ENCODE measurements at places on chromosomes 2 and 18. TPM values are rescaled to one million over a fixed set of nuclear protein-coding genes. Genes with fewer than 3 reads are reported as not detected.

KATNAL2 gene
- polyA plus RNA-seq: 0.19 TPM

SIX3 gene
- not detected for polyA plus RNA-seq

PAIP2B gene
- 0.17 TPM for polyA plus RNA-seq

GALR1 gene
- not detected for polyA plus RNA-seq

SAG gene
- 0.87 TPM for polyA plus RNA-seq

STARD7 gene
- polyA plus RNA-seq: 179 TPM

RAD51AP2 gene
- not detected for polyA plus RNA-seq

POTEI gene
- polyA plus RNA-seq: not detected

CD8B2 gene
- not detected for polyA plus RNA-seq

C2orf78 gene
- polyA plus RNA-seq: not detected

ZNF804A gene
- 3.7 TPM for polyA plus RNA-seq

USP40 gene
- 5.1 TPM for polyA plus RNA-seq

IL36B gene
- polyA plus RNA-seq: not detected

IL1R2 gene
- polyA plus RNA-seq: 6.2 TPM

DOK6 gene
- polyA plus RNA-seq: not detected

MYO5B gene
- polyA plus RNA-seq: not detected

VAMP8 gene
- 623 TPM for polyA plus RNA-seq

MERTK gene
- polyA plus RNA-seq: 4.2 TPM

GRCh38 chr2:133232556-133232955, 335.7 kb downstream of the NCKAP5 start:
- H3K27me3 ChIP-seq: no peaks in the 10 kb centered on the region
- H3K4me3 ChIP-seq: no peak overlapping the region
- DNase-seq: no peak

GRCh38 chr2:217494557-217494956, 508.2 kb downstream of the TNS1 start:
- no peak overlapping the region for H3K27ac ChIP-seq
- DNase-seq: no peak
- H3K4me3 ChIP-seq: no peak overlapping the region
- H3K36me3 ChIP-seq: no peaks in the 10 kb centered on the region
- peaks cover 6% of the 10 kb centered on the region for H3K4me1 ChIP-seq

DNA sequence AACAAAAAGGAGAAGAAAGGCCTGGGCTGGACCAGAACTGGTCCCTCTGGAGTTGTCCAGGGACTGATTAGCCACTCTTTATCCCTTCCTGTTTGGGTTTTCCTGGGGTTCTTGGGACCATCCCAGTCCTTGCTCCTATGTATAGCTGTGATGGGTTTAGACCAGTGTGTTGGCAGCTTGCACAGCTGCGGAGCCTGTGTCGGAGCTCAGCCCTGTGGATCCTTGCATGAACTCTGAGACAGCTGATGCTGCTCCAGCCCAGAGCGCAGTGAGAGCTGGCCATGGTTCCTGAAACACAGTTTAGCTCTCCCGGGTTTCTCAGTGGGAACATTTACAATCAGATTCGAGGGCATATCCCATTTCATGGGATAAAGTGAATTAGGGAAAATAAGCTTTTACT, 16.9 kb downstream of the IMPA2 start:
- H3K4me3 ChIP-seq: no peak overlapping the region
- H3K4me1 ChIP-seq: peaks cover 37% of the 10 kb centered on the region
- H3K36me3 ChIP-seq: peaks cover 41% of the 10 kb centered on the region
- no peak overlapping the region for H3K27ac ChIP-seq

GRCh38 chr18:23938043-23938756, 76.4 kb upstream of the TTC39C start:
- H3K4me3 ChIP-seq: no peak overlapping the region
- DNase-seq: no peak
- H3K27ac ChIP-seq: no peak overlapping the region
- no peaks in the 10 kb centered on the region for H3K27me3 ChIP-seq
- no peaks in the 10 kb centered on the region for H3K36me3 ChIP-seq
- H3K4me1 ChIP-seq: no peaks in the 10 kb centered on the region

DNA sequence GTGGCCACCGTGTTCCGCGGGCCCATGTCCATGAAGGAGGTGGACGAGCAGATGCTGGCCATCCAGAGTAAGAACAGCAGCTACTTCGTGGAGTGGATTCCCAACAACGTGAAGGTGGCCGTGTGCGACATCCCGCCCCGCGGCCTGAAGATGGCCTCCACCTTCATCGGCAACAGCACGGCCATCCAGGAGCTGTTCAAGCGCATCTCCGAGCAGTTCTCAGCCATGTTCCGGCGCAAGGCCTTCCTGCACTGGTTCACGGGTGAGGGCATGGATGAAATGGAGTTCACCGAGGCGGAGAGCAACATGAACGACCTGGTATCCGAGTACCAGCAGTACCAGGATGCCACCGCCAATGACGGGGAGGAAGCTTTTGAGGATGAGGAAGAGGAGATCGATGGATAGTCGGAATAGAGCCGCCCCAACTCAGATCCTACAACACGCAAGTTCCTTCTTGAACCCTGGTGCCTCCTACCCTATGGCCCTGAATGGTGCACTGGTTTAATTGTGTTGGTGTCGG, 17.7 kb downstream of the TUBB6 start:
- no peak overlapping the region for H3K4me3 ChIP-seq
- DNase-seq: no peak
- no peaks in the 10 kb centered on the region for H3K27me3 ChIP-seq
- no peaks in the 10 kb centered on the region for H3K4me1 ChIP-seq
- H3K36me3 ChIP-seq: peaks cover 82% of the 10 kb centered on the region
- no peak overlapping the region for H3K27ac ChIP-seq

DNA sequence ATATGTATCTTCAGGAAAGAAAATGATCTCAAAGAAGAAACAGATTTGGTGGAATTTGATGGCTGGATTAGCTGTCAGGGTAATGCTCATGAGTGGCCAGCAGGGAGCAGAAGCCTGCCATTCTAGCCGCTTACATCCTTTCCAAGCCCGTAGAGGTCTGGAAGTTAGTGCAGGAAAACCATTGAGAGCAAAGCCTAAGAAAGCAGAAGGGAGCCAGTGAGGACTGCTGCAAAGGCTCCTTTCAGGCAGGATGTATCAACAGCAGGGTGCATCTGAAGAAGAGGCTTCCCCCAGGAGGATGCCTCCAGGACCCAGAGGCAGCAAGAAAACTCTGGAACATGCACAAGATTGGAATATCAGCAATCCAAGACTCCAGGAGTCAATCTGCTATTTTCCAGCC, 22.9 kb upstream of the LBH start:
- H3K36me3 ChIP-seq: no peaks in the 10 kb centered on the region
- no peaks in the 10 kb centered on the region for H3K27me3 ChIP-seq
- no peak overlapping the region for H3K4me3 ChIP-seq
- no peaks in the 10 kb centered on the region for H3K4me1 ChIP-seq

- peak overlapping the region; percentile 97 for H3K4me3 ChIP-seq
- peak; percentile 65 for DNase-seq
- peaks cover 4% of the 10 kb centered on the region for H3K36me3 ChIP-seq
- no peaks in the 10 kb centered on the region for H3K27me3 ChIP-seq
These were observed 619 bp upstream of the FAM168B start for GRCh38 chr2:131093696-131094462.

- H3K4me1 ChIP-seq: no peaks in the 10 kb centered on the region
- H3K36me3 ChIP-seq: no peaks in the 10 kb centered on the region
- H3K4me3 ChIP-seq: no peak overlapping the region
- H3K27me3 ChIP-seq: no peaks in the 10 kb centered on the region
These were observed 133.4 kb upstream of the SPATS2L start for GRCh38 chr2:200172944-200173581.

DNA sequence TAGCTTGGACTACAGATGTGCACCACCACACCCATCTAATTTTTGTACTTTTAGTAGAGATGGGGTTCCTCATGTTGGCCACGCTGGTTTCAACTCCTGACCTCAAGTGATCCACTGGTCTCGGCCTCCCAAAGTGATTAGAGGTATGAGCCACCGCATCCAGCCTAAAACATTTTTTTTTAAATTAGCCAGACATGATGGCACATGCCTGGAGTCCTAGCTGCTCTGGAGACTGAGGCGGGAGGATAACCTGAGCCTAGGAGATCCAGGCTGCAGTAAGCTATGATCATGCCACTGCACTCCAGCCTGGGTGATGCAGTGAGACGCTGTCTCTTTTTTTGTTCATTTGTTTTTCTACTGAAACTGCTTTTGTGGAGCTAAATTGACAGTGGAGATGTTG, 64.6 kb upstream of the ATG16L1 start:
- no peaks in the 10 kb centered on the region for H3K27me3 ChIP-seq
- H3K27ac ChIP-seq: no peak overlapping the region
- H3K4me3 ChIP-seq: no peak overlapping the region
- peaks cover 92% of the 10 kb centered on the region for H3K36me3 ChIP-seq

DNA sequence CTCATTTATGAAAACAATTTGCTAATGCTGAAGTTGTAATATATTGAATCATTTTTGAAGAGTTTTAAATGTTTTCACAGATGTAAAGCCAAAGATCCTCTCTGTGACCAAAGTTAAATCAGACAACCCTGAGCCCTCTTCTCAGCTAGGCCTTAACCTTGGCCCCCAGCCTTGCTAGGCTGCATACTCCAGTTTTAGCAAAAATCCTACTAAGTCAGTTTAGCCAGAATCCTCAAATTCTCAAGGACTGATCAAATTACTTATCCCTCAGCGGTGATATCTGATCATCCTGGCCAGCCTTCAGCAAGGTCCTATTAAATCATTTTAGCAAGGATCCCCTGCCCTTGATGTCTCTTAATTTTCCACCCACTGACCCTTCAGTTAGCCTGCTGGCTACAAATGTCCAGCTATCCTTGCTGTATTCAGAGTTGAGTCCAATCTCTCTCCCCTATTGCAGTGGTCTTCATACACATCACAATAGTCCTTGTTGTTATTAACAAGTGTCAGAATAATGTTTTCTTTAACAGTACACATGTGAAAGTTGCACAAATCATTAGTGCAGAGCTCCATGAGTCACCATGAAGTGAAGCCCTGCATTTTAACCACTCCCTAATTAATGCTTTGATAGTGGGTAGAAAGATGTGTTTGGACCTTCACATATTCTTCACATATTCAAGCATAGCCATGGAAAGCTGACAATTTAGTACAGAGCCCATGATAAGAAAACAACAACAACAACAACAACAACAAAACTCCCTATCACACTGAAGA, 206.4 kb downstream of the NBAS start:
- H3K36me3 ChIP-seq: peaks cover 15% of the 10 kb centered on the region
- H3K27me3 ChIP-seq: no peaks in the 10 kb centered on the region
- DNase-seq: no peak
- H3K4me1 ChIP-seq: no peaks in the 10 kb centered on the region
- no peak overlapping the region for H3K27ac ChIP-seq
- no peak overlapping the region for H3K4me3 ChIP-seq

- DNase-seq: no peak
- no peaks in the 10 kb centered on the region for H3K27me3 ChIP-seq
- H3K4me3 ChIP-seq: no peak overlapping the region
- no peaks in the 10 kb centered on the region for H3K4me1 ChIP-seq
- no peaks in the 10 kb centered on the region for H3K36me3 ChIP-seq
These were observed 37.6 kb downstream of the GLI2 start for GRCh38 chr2:120773186-120773800.

DNA sequence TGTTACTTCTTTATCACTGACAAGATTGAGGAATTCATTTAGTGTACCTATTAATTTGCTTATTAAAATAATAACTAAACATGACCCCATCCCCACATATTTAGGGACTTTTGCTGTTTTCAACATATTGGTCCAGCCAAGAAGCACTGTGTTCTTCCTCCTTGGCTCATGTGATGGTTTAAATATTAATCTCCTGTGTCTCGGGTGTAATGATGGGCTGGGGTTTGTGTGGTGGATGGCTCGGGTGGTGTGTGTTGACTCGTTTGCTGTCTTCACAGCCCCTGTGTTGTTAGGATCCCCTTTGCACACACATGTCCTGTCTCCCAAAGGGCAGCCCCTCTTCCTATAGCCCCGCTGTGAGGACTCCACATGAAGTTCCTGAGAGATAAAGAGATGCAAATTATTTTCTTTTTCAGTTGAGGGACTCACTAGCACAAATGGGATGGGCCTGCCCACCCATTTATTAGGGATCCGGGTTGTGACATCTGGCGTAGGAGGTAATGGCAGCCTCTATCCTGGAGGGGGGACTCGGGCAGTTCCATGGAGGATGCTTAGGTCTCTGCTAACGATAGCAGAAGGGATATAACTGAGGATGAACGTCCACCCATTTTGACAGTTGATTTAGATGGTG, 53.4 kb downstream of the FHOD3 start:
- no peak overlapping the region for H3K27ac ChIP-seq
- no peaks in the 10 kb centered on the region for H3K36me3 ChIP-seq
- no peaks in the 10 kb centered on the region for H3K4me1 ChIP-seq
- no peaks in the 10 kb centered on the region for H3K27me3 ChIP-seq
- DNase-seq: no peak

DNA sequence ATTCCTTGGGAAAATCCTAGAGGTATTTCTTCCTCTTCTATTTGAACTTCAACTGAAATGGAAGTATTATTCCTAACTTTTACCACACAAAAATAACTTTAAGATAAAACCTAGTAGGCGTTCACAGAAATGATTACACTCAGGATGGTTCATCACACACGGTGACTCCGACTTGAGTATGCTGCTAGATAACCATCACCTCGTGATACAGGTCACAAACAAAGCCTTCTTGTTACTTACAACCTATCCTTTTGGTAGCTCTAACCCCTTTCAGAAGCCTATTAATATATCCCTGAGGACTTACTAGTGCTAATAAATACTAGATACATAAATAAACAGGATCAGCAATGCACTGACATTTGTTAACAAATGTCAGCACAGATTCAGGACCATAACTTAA, 101.0 kb upstream of the DNER start:
- H3K4me3 ChIP-seq: no peak overlapping the region
- H3K36me3 ChIP-seq: peaks cover 92% of the 10 kb centered on the region
- no peak for DNase-seq
- no peak overlapping the region for H3K27ac ChIP-seq
- no peaks in the 10 kb centered on the region for H3K27me3 ChIP-seq
- H3K4me1 ChIP-seq: no peaks in the 10 kb centered on the region

- peaks cover 72% of the 10 kb centered on the region for H3K4me1 ChIP-seq
- peak overlapping the region; percentile 37 for H3K4me3 ChIP-seq
- no peaks in the 10 kb centered on the region for H3K36me3 ChIP-seq
- DNase-seq: no peak
- no peaks in the 10 kb centered on the region for H3K27me3 ChIP-seq
These were observed 1.8 kb upstream of the KYNU start for GRCh38 chr2:142875652-142876051.

GRCh38 chr2:101419096-101419663, 31.9 kb upstream of the CREG2 start:
- H3K27me3 ChIP-seq: no peaks in the 10 kb centered on the region
- no peak overlapping the region for H3K27ac ChIP-seq
- H3K4me3 ChIP-seq: no peak overlapping the region
- peak; percentile 72 for DNase-seq
- no peaks in the 10 kb centered on the region for H3K36me3 ChIP-seq
- peaks cover 10% of the 10 kb centered on the region for H3K4me1 ChIP-seq
